ENCODE measurements at places on chromosomes 6 and 20. TPM values are rescaled to one million over a fixed set of nuclear protein-coding genes. Genes with fewer than 3 reads are reported as not detected.

SCUBE3 gene
- polyA plus RNA-seq, result 0.12 TPM

SNAP25 gene
- 0.11 TPM for polyA plus RNA-seq

COQ3 gene
- polyA plus RNA-seq, result 11.4 TPM

SLC13A3 gene
- not detected for polyA plus RNA-seq

MYMX gene
- polyA plus RNA-seq, result not detected

LY6G6C gene
- polyA plus RNA-seq, result not detected

HMGN3 gene
- 110 TPM for polyA plus RNA-seq

HECA gene
- 6.3 TPM for polyA plus RNA-seq

PTPRT gene
- not detected for polyA plus RNA-seq

SMIM29 gene
- 32.3 TPM for polyA plus RNA-seq

TMEM244 gene
- polyA plus RNA-seq, result not detected

C6orf132 gene
- not detected for polyA plus RNA-seq

TRIM31 gene
- polyA plus RNA-seq, result not detected

EDN3 gene
- polyA plus RNA-seq, result 0.32 TPM

NUDT3 gene
- polyA plus RNA-seq, result 10.4 TPM

SYCP2L gene
- not detected for polyA plus RNA-seq

SPAG4 gene
- not detected for polyA plus RNA-seq

SIM1 gene
- polyA plus RNA-seq, result not detected

HAO1 gene
- not detected for polyA plus RNA-seq

CALHM4 gene
- polyA plus RNA-seq, result not detected

LYRM4 gene
- 61.6 TPM for polyA plus RNA-seq

SPATA2 gene
- polyA plus RNA-seq, result 2.7 TPM

AGER gene
- not detected for polyA plus RNA-seq

SLC17A9 gene
- polyA plus RNA-seq, result 0.63 TPM

TAF4 gene
- 0.74 TPM for polyA plus RNA-seq

SLC22A23 gene
- 1.4 TPM for polyA plus RNA-seq

MYB gene
- polyA plus RNA-seq, result 2.9 TPM

DBNDD2 gene
- polyA plus RNA-seq, result 15.3 TPM

BLCAP gene
- 93.4 TPM for polyA plus RNA-seq

C6orf58 gene
- not detected for polyA plus RNA-seq

VARS1 gene
- 44.8 TPM for polyA plus RNA-seq

CNKSR3 gene
- 0.01 TPM for polyA plus RNA-seq

SLC35F1 gene
- polyA plus RNA-seq, result not detected

SCRT2 gene
- not detected for polyA plus RNA-seq

SHLD1 gene
- polyA plus RNA-seq, result 20.7 TPM

TFAP2D gene
- polyA plus RNA-seq, result not detected
